ENCODE measurements at places on chromosomes 3 and 15.

DNA sequence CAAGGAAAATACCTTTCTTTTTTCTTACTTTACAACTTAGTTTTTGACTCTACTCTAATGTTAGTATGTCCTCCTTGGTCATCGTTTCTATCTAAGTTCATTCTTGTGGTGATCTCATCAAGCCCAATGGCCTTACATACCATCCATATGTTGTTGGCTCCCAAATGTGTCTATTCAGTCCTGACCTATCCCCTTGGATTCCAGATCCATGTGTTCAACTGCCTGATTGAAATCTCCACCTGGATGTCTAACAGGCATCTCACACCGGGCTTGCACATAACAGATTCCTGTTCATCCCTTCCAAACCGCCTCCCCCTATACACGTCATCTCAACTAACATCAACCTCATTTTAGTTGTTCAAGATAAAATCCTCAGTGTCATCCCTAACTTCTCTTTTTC lies 382.6 kb downstream of the SOX2 start:
- no peak for DNase-seq

DNA sequence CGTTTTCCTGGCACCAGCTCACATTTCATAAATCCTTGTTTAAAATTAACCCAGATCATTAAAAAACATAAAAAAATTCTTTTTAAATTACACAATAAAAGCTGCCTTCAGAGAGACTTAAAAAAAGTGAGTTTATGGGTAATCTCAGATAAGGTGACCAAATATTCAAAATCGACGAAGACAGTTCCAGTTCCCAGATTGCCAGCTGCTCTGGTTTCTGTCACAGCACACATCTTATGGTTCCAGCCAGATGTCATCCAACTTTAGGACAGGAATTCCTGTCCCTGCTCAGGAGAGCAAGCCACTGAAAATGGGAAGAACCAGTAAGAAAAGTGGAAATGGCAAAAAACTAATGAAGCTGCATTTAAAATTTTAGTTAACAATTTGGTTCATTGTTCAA lies 15.8 kb upstream of the ZNF770 start:
- DNase-seq: no peak

- DNase-seq: no peak
Observed at GRCh38 chr15:65286069-65286703, 497 bp downstream of the PARP16 start.

- DNase-seq: no peak
Observed at GRCh38 chr3:181328346-181328745, 338.8 kb upstream of the DNAJC19 start.

GRCh38 chr3:197083486-197083885 lies 53.9 kb upstream of the MELTF start:
- DNase-seq: no peak

DNA sequence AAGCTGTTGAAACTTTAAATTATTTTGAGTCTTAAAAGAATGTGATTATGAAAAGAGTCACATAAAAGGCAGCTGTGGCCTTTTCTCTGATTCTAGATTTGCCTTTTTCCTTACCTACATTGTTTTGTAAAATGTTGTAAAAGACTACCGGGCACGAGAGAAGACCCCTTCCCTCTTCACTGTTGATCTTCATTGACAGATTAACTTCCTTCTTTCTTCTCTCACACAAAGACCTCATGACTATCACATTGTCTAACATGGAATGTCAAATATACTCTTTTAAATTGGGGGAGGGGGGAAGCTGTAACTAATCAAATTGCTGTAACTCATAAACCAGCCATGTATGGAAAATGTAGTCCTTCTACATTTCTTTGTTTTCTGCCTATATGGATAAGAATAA lies 68.3 kb downstream of the OCA2 start:
- no peak for DNase-seq

DNA sequence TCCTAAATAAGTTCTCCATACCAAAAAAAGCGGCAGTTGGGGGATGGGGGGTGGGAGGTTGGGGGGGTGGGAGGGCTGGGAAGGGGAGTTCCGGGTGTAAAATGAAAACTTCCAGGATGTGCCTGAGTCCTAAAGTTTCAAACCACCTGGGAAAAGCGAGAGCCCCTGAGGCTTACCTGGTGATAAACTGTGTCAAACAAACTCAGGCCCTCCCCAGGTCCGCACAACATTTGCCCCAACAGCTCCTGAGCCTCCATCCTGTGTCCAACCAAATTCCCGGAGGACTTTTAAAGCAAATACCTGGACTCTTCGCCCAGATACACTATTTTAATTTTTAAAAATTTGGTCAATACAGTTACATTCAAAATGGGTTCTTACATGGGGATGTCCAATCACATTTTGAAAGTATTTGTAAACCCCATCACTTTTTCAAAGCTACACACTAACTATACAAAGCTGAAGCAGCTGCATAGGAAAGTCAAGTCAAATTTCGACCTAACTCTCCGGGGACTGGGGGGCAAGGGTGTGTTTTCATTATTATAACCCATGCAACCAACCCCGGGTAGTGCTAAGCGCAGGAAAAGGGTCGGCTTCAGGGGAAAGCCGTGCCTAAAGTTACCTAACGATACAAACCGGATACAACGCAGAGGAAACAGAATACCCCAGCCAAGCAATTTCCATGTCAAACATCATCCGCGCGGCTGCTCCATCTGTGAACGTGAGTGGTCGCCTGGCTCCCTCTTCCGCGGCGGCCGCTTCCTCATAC lies 685 bp upstream of the FOXB1 start:
- no peak for DNase-seq

GRCh38 chr15:81729340-81729739 lies 316.5 kb downstream of the MEX3B start:
- no peak for DNase-seq

DNA sequence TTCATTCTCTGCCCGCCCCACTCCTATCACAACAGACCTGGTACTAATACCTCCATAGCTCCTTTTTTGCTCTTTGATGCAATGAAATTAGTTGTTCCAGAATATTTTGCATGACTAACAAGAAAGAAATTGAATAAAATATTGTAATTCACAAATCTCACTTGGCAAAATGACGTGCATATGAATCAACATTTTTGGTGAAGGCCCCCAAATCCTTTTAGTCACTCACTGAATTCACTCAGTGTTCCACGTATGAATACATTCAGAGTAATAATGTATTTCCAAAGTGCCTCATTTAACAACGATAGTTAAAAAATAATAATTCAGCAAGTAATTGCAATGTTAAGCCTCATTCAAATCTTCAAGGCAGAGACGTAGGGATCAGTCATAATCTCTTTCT lies 148.6 kb upstream of the STRIT1 start:
- DNase-seq: no peak

GRCh38 chr15:31179693-31180092 lies 78.2 kb upstream of the TRPM1 start:
- no peak for DNase-seq

DNA sequence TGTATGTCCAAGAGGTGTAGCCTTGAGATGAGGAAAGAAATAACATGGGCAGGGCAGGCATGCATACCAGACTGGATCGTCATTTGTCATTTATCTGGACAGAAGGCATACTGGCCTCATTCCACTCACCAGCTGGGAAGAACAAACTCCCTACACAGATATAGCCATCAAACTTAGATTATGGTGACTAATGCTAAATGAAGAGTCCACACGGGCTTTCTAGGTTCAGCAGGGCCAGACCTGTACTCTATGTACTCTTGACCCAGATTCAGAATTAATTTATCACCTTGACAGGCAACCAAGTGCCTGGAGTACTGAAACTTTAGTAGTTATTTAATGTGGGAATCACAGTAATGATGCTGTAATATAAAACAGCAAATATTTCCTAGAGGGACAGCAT lies 164.3 kb upstream of the IL12A start:
- no peak for DNase-seq

DNA sequence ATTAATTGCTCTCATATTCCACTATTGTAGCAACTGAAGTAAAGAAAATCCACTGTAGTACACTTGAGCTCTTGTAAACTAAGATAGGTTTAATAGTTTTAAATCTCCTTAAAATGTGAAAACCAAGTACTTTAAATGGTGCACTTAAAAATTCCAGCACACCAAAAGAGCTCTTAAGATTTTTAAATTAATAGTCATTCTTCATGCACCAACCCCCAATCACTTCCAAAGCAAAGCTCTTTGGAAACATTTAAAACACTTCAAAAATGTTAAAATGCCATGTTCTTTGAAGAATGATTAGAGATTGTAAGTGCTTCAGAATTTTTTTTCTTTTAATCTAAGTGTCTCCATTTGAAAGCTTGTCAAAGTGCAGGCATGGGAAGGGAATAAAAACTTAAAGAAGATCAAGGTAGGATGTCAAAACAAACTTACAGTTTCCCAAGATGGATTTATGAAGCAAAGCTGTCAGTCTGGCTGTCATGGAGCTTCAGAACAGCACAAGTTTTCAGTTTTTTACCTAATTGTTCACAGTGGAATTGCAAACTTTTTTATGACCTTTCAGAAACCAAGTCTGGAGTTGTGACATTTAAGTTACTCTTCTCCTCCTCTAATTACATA lies 84.3 kb downstream of the ARPP21 start:
- DNase-seq: no peak

GRCh38 chr3:149005416-149005815 lies 14.1 kb downstream of the GYG1 start:
- DNase-seq: no peak

DNA sequence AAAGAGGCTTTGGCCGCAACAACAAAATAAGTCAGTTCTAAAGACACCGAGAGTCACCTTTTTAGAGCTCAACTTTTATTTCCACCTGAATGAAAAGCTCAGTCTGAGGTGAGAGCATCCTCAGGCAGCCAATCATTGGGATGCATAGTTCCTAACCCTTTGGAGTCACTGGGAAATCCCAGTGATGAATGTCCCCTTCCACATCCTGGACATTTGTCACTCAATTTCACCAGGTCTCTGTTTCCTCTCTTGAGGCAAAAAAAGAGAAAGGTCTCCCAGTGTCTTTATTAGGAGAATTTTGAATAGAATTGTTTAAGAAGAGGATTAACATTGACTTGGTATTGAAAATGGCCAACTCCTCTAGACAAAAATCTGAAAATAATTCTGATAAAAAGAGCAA lies 137.5 kb upstream of the SPRED1 start:
- no peak for DNase-seq

- no peak for DNase-seq
Observed at GRCh38 chr3:9107738-9108137, 141.7 kb downstream of the SRGAP3 start.

GRCh38 chr3:39166932-39167532 lies 13.6 kb upstream of the CSRNP1 start:
- no peak for DNase-seq

GRCh38 chr15:81282606-81282895 lies 41.4 kb downstream of the STARD5 start:
- no peak for DNase-seq

DNA sequence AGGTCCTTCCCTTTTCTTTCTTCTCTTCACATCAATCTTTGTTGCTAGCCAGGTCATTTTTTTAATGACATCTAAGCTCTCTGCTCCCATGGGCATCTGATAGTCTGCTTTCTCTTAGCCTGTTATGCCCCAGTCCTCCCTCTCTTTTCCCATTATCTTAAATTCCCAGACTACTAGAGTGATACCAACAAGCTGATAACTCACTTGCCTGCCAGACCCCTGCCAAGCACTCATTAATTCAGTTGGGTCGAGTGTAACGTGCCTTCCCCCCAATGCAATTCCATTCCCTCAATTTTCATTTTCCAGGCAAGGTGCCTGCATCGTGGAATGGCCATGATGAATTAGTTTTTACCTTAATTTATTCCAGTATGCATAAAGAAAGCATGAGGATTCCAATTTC lies 450.8 kb upstream of the ADAMTS9 start:
- DNase-seq: no peak

DNA sequence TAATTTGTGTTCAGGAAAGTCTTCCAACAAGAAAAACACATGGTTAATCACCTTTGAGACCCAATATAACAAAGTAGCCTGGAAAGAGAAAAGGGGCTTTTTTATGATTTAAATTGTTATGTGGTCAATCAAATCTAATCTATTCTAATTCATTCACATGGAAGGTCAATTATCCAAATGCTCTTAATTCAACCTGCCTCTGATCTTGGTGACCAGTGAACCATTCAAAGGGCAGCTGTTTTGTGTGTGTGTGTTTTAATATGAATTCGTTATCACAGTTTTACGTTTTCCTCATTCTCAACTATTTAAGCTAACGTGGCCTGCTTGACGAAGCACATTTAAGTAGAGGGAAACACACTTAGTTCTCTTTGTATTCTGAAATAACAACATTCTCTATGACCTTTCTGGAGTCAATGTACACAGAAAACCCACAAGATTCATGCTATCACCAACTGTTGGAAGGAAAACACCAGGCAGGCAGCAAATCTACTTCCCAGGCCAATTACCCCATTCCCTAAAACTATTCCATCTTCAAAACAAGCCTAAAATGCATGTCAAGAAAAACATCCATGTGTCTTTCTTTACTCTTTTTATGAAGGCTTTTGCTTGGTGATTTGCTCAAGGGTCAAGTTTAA lies 195.4 kb downstream of the SUCLG2 start:
- peak; percentile 3 for DNase-seq

- no peak for DNase-seq
Observed at GRCh38 chr3:184598574-184598927, 37.0 kb downstream of the EPHB3 start.

DNA sequence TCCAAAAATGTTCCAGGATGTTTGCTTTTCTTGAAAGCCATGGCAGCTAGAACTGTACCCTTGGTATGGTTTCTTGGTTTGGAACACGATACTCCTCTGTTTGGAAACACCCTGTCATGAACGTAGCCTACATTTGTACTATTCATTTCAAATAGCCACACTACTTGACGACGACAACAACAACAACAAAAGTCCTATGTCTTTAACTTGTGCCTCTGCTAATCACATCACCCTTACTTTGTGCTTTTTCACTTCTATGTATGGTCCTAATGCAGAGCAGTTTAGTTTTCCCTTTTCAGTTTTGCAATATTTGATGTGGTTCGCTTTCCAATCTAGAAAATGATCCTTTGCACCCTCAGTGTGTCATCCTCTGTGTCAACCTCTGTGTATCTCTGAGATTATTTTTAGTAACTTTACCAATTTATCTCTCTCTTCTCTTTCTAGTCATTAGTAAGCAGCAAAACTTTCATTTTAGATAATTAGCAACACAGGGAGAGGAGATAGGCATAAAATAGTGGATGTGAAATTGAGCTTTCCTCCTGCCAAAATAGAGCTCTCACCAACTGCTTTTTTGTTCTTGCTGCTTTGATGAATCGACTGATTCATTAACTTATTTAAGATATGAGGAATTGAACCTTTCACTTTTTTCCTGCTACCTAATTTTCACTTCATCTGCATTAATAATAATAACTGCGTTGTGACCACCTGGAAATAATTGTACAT lies 44.1 kb upstream of the TP63 start:
- no peak for DNase-seq

DNA sequence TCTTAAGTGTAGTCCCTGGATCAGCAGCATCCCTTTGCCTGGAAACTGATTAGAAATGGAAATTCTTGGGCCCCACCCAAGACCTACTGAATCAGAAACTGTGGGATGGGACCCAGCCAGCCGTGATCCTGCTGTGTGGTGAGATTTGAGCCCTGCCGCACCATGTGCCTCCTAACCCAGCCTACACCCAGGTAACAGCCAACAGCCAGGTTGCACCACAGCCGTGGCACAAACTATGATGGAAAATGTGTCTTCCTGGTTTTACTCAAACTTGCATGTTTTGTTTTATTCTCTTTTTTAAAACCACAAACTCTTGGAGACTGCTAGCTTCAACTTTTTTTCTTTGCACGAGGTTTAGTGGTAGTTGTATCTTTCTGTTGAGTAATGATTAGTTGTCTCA lies 2.6 kb downstream of the LIMD1 start:
- no peak for DNase-seq

Data from NCI-H1694 (cell line).